ENCODE measurements at places on chromosomes 1 and 21.

DNA sequence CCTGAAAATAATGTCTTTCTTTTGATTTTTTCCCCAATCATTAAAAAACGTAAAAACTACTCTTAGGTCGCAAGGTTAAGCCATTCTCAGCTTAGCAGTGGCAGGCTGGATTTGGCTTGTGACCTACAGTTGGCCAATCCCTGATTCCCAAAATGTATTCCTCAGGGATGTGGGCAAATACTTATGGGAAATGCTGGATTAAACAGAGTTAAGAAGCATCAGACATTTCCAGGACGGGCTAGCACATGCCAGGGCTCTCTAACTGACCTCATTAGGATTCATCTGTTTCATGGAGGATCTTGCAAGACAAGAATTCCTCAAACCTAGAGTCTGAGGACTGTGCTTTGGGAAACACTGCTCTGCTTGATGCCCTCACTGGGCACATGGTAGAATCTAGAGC, 982 bp upstream of the IL24 start:
- no peak for DNase-seq

- no peak for DNase-seq
Observed at GRCh38 chr1:109272021-109272799, 10.7 kb downstream of the PSRC1 start.

- no peak for DNase-seq
Observed at GRCh38 chr1:200895443-200895789, 716 bp downstream of the INAVA start.

DNA sequence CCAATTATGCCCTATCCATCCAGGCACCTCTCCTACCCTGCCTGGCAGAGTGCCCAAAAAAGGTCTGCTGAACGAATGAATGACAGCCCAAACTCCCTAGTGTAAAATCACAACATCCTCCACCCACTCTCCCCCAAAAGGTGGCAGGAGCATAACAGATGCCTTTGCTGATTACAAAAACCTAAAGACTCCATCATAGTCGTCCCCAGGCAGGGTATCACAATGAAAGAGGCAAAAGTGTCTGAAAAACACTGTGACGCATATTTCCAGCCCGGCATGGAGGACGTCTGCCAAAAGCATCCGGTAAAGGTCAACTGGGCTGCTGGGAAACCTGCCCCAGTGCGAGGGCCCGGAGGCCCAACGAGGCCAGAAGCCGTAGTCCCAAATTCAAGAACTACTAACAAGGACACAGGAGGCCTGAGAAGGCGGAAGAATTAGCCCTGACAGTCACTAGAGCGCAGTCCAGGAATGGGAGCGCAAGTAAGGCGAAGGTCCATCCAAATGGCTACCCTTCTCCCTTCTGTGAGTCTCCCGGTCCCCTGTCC, 576 bp downstream of the SMIM12 start:
- DNase-seq = no peak

Data from NCI-H1436 (cell line).